ENCODE measurements at places on chromosomes 7 and 10. TPM values are rescaled to one million over a fixed set of nuclear protein-coding genes. Genes with fewer than 3 reads are reported as not detected.

- H3K36me3 ChIP-seq = no peaks in the 10 kb centered on the region
- no peak overlapping the region for H3K4me3 ChIP-seq
- no peak for DNase-seq
- no peaks in the 10 kb centered on the region for H3K4me1 ChIP-seq
These were observed 29.0 kb upstream of the CCNY start for GRCh38 chr10:35307297-35307696.

DNA sequence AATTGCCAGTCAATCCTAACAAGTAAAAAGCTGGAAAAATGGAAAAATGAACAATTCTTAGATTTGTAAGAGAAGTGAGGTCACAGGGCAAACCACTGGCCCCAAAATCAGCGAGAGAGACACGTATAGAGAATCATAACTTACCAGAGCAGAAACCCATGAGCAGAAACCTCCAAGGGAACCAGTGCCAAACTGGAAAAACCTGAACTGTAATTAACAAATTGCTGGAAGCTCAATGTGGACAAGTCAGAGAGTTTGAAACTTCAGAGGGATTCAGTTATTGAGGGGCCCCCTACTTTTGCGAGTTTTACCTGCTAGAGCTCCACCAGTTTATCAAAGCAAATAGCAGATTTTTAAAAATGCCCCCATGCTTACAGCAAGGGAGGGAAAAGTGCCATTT, 119.0 kb downstream of the C7orf25 start:
- H3K4me1 ChIP-seq = no peaks in the 10 kb centered on the region
- H3K27ac ChIP-seq = no peak overlapping the region
- H3K27me3 ChIP-seq = no peaks in the 10 kb centered on the region
- no peak overlapping the region for H3K4me3 ChIP-seq
- no peaks in the 10 kb centered on the region for H3K36me3 ChIP-seq

The CASTOR2 gene
- polyA plus RNA-seq = 8.1 TPM

- no peak overlapping the region for H3K27ac ChIP-seq
- H3K4me3 ChIP-seq = no peak overlapping the region
- H3K36me3 ChIP-seq = no peaks in the 10 kb centered on the region
- no peaks in the 10 kb centered on the region for H3K27me3 ChIP-seq
- no peak for DNase-seq
These were observed 100.3 kb downstream of the PAXIP1 start for GRCh38 chr7:154902600-154903082.

DNA sequence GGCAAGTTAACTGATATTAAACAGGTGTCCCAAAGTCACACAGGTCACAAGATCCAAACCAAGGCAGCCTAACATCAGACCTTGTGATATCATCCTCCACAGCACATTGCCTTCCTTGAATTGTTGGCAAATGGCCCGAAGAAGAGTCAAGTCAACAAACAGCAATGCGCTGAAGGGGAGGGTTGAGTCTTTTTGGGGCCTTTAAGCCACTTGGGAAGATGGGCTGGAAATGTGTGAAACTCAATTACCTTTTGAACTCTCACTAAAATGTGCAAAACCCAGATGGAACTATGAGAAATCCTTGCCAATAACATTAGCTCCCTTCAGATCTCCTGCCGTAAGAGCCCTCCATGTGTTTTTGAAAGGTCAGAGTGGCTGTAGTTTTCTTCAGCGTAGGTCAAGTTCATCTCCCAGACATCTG, 47.9 kb upstream of the STK17A start:
- no peak overlapping the region for H3K27ac ChIP-seq
- no peaks in the 10 kb centered on the region for H3K36me3 ChIP-seq
- no peak overlapping the region for H3K4me3 ChIP-seq
- H3K27me3 ChIP-seq = no peaks in the 10 kb centered on the region
- no peak for DNase-seq
- no peaks in the 10 kb centered on the region for H3K4me1 ChIP-seq
